Left hindlimb (tissue), 1 donor: ENCODE measurements at places on chromosomes 3 and 15.

- no peak for DNase-seq
Observed at GRCh38 chr3:46928282-46928681, 48.3 kb downstream of the CCDC12 start.

DNA sequence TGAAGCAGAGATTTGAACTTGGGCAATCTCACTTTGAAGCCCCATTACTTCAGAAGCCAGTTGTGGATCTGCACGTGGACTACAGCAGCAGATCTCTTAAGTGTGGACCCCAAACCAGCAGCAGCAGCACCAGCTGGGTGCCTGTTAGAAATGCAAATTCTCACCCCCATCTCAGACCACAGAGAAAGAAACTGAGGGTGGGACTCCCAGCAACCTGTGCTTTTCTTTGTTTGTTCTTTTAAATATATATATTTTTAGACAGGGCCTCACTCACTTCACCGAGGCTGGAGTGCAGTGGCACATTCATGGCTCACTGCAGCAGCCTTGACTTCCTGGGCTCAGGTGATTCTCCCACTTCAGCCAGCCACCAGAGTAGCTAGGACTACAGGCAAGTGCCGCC lies 53.2 kb downstream of the SLTM start:
- no peak for DNase-seq

- DNase-seq, result no peak
Observed at GRCh38 chr3:25803833-25804232, 13.9 kb downstream of the OXSM start.

DNA sequence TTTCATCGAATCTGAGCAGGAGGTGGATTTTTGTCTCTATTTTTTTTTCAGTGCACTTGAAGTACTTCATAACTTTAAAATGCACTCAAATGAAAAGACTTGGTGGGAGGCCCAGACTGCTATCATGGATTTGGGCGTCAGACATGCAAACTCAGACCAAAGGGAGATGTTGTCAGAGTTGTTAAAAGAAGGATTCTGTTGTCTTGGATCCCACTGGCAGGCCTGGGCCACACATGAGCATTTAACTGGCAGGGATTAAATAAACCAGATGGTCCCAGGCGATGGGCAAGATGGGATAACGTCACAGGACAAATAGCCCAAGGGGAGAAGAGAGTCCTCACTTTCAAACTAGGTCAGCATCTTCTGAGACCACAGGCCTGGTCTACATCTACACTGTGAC lies 15.4 kb downstream of the RTP1 start:
- DNase-seq, result no peak

- DNase-seq, result no peak
Observed at GRCh38 chr15:100934166-100934565, 15.0 kb downstream of the LRRK1 start.

DNA sequence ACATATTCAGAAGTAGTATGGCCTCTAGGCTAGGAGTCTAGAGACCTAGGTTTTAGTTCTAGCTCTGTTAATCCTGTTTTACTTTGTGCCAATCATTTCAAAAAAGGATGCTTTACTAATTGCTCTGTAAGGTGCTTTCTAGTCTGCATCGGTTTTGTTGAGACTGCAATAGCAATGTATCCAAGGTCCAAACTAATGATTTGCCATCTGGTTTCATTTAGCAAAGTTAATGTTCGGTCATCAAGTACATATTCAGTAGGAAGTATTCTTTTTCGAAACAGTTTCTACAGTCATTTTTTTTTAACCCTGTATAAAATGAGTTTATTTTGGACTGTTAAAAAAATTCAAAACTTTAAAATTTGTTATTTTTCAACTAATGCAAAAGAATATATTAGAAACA lies 2.0 kb upstream of the GALK2 start:
- DNase-seq, result no peak

- DNase-seq, result no peak
Observed at GRCh38 chr15:100433304-100433703, 91.5 kb upstream of the ADAMTS17 start.

- no peak for DNase-seq
Observed at GRCh38 chr3:16318176-16318575, 53.2 kb downstream of the OXNAD1 start.

DNA sequence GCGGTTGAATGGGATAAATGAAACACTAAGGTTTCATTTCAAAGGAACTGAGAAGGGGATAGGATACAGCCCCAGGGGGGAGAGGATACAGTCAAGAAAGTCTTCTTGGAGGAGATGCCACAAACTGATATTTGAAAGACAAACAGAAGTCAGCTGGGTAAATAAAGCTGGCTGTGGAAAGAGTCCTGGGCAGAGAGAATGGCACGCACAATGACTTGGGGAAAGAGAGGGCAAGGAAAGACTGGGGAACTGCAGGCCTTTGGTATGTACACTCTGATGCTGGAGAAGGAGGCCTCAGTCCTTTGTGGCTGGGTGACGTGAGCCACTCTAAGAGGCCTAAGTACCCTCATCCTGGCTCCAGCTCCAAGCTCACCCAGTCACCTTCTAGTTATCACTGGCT lies 45.2 kb upstream of the LMCD1 start:
- DNase-seq, result no peak

DNA sequence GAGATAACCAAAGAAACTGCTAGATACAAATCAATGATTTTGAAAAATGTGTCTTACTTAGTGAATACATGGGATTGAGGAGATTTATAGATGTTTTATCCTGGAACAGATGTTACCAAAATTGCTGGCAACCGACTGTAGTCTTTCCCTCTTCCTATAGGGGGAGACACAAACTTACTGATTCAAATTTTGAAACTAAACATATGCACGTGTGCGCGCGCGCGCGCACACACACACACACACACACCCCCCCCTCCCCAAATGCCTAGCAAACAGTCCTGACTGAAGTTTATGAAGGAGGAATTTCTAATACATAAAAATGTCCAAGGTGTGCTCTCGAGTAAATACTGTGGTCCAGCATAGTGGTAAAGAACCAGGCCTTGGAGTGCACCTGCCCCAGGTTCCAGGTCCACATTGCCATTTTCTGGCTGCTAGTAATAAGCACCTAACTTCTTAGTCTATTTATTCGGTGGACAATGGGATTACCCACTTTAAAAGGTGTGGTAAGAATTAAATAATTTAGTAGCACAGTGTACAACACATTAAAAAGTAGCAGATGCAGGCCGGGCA lies 18.5 kb upstream of the C3orf62 start:
- DNase-seq, result no peak

- no peak for DNase-seq
Observed at GRCh38 chr3:9793161-9793781, 389 bp downstream of the ARPC4 start.

DNA sequence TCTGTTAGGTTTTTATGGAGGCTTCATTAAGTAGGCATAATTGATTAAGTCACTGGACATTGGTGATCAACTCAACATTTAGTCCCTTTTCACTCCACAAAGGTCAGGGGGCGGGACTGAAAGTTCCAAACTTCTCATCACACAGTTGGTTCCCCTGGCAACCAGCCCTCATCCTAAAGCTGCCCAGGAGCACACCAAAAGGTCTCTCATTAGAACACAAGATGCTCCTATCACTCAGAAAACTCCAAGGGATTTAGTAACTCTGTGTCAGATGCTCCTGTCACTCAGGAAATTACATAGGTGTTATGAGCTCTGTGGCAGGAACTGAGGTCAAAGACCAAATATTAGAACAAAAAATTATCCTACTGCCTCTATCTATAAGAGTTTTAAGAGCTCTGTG lies 321.5 kb downstream of the OTOL1 start:
- DNase-seq, result no peak
